ENCODE measurements at places on chromosomes 7 and 10.

- no peak for DNase-seq
These were observed 4.5 kb upstream of the CPVL start for GRCh38 chr7:29150856-29151255.

GRCh38 chr10:23326544-23327307 lies 17.9 kb downstream of the C10orf67 start:
- DNase-seq: no peak

DNA sequence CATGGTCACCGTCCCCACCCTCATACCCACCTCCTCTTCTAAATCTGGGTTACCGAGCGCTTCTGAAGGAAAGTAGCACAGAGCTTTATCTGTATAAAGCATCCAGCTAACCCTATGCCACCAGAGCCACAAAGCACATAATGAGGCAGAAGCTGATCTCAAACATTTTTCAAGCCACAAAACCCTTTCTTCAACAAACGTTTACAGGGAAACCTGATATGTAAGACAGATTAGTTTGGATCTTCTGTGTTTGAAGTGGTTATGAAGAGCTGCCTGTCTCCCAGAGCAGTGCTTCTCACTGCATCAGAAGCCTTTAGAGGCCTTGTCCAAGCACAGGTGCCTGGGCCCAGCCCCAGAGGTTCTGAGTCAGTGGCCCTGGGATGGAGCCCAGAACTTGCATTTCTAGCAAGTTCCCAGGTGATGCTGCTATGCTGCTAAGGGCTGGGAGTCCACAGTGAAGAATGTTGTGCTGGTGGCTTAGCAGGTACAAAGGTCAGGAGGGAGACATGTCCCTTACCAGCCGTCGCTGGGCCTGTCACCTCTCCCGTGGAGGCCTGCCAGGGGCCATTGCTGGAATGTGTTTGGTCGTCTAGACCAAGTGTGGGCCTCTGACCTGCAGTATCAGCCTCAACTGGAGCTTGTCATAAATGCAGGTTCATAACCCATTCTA lies 90.4 kb downstream of the TAF3 start:
- no peak for DNase-seq

DNA sequence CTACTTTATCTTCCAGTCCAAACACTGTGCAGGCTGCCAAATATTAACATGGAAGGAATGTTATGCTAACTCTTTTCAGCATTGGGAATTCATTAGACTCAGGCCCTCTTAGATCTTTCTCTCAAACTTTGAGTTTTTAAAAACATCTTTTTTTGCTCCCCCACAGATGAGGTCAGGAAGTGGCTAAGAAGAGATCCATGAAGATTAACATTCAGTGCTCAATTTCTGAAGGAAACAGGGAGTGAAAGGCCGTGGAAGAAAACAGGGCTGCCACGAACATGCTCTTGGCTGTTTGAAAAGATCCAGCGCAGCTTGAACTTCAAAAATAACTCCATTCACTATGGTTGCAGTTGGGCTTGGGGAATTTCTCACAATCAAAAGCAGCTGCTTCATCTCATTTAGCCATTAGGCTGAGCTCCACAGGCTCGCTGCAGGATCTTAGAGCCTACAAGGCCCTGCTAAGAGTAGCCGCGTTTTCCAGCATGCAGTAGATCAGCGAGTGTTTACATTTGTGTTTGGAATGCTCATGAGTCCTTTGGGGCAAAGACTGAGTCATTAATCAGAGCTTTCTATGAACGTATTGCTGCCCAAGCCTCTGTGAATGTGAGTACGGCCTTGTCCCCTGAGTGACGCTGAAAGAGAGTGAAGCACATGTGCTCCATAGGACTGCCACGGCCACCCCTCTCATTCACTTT lies 41.2 kb upstream of the TNS3 start:
- DNase-seq: peak; percentile 91

DNA sequence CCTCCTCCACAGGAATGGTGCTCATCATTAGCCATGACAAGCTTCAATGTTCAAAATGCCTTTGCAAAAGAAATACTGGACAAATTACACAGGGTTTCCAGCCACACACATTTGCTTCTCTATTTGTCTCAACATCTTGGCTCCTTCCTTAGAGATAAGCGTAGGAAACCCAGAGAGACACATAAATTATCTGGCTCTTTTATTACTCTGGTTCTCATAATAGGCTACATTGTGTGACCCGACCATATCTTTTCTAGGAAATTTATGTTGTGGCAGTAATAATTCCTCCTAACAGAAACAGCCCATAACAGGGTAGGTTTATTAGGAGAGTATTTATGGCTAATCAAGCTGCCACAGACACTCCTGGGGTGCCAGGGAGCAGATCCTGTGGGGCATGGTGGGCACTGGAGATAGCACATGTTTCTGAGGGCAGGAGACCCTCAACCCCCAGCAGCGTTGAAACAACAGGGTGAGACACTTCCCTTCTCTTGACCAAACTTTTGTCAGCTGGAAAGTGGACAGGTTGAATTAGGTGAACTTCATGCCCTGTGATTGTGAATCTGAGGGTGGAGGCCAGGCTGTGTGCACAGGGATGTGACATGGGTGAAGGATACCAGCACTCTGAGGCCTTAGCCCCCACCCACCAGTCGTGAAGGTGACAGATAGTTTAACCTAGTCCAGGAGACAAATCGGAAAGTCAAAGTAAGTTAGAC lies 295.9 kb upstream of the ZNF32 start:
- DNase-seq: no peak

GRCh38 chr10:20616918-20617810 lies 279.9 kb downstream of the NEBL start:
- no peak for DNase-seq

DNA sequence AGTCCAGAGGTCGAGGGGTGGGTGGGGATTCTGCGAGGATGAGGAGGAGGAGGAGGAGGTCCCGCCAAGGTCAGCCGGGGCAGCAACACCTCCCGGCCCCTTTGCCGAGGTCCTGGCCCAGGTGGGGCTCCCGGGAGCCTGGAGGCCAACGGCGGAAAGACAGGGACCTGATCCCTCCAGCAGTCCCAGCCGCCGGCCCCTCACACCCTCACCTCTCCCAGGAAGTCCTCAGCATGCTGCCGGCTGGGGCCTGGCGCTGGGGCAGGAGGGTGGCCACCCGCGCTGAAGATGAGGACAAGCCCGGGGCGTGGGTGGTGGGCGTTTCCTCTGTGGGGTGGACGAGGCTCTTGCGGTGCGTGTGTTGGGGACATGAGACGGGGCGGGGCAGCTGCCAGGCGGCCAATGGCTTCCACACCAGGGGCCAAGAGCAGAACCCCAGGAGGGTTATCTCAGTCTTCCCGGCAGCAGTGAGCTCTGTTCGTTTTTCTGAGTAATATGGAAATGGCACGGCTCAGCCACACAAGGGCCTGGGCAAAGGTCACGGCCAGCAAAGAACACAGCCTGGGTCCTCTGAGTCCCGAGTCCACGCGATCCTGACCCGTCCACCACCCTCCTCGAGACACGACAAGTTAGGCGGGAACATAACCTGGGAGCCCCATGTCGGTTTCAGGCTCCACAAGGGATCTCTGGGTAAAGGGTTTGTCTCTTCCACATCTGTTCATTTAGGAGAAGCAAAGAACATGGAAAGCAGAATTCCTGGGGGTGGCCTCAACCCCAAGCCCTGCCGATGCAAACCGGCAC lies 82.9 kb upstream of the PDGFA start:
- no peak for DNase-seq

DNA sequence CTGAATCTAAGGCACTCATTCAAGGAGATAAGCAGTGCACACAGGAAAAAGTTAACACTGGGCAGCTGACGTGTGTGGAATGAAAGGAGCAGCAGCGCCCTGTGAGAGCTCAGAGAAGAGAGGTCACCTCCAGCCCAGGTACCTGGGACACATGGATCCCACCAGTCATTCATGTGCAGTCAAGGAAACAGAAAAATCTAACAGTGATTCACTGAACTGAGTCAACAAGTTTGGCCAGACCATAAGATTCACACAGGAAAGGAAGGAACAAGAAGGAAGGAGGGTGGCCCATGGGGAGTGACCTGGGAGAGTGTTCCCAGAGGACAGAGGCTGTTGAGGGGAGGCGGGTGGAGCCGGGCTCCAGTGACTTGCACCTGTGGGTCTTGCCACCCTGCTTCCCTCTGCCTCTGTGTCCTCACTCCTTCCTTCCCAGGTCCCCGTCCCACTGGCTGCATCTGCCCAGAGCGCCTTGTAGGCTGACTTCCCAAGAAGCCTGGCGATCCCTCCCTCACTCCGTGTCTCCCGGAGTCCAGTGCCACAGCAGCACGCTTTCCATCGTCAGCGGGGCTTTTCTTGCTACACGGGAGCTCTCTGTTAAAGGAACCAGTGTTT lies 27.7 kb downstream of the RNF32 start:
- no peak for DNase-seq

GRCh38 chr7:143882604-143883078 lies 19.3 kb downstream of the TCAF1 start:
- DNase-seq: peak; percentile 63

GRCh38 chr7:70494225-70495032 lies 637.5 kb upstream of the GALNT17 start:
- DNase-seq: no peak

- DNase-seq: no peak
These were observed 96.3 kb downstream of the PRKAG2 start for GRCh38 chr7:151780631-151781030.

DNA sequence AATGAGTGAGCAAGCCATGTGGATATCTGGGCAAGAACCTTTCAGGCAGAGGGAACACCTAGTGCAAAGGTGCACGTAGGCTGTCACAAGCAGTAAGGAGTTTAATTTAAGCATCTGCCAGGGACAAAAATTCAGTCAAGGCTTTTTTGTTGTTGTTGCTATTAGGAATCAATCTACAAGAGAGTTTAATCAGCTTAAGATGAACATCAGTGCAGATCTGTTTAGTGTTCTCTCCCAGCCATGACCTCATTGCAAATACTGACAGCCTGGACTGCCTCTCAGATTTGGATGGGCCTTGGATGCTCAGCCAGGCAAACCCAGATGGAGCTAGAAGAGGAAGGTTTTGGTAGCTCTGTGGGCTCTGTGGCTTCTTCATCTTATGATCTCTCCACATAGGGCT lies 3.3 kb upstream of the GLCCI1 start:
- no peak for DNase-seq
